GM04504 (cell line): ENCODE measurements at places on chromosomes 3 and 15.
A peak's percentile ranks its signal among the peaks of the same experiment; 100 is the strongest.

DNA sequence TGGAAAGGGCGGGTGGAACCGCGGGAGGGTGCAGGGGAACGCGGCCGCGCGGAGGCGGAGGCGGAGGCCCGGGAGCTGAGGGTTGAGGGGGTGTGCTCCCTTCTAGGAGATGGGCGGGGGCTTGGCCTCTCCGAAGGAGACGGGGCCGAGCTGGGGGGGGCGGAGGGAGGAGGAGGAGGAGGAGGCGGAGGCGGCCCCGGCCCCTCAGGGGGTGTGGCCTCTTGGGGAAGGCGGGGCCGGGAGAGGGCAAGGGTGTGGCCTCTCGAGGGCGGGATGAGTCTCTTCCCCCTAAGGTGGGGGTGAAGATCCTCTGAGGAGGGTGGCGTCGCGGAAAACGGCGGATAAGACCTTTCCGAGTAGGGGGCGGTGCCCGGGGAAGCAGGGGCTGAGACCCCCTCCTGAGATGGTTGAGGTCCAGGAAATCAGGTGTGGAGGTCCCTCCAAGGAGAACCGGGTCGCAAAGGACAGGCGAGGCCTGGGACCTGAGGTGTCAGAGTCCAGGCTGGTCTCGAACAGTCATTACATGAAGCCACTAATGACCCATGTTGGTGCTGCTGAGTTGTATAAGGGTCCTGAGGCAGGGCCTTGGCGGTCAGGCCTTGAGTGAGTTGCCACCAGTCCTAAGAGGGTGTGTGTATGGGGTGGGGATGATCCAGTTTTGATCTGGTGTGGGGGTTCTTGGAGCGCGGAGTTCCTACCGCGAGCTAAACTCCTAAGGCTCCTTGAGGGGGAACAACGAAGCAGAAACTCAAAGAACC, 759 bp downstream of the WDR6 start:
- peak; percentile 83 for DNase-seq

DNA sequence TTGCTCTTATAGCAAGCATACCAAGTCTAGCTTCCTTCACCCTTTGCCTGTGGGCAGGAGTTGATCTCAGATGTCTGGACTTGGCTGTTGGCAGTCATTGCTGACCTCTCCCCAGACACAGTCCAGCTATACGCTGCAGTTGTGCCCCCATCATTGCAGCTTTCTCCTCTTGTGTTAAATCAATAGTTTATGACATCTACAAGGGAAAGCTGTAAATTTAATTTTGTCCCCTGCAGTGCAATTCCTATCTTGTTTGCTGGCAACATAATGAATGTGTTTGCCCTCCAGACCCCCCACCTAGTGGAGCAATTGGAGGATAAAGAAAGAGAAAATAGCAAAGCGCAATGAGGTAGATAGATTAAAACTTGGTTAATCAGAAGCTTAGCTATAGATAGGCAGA, 280.2 kb downstream of the LSAMP start:
- no peak for DNase-seq

- DNase-seq = no peak
These were observed 6.2 kb downstream of the HHLA2 start for GRCh38 chr3:108302570-108302969.

DNA sequence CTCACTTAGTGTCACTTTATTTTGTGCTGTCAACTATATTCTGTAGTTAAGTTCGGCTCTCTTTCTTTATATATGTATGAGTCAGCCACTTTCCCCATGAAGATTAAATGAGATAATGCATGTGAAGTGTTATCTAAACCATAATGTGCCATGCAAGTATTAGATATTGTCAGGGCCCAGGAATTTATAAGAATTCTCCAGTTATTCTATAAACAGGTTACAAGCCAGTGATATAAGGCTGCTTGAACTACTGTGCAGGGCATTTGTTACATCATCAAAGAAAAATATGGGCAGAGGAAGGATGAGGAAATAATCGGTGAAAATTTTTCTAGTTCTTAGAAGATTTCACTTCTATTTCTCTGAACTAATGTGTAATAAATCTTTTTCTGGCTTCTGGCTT, 1049.0 kb upstream of the NR2F2 start:
- no peak for DNase-seq

DNA sequence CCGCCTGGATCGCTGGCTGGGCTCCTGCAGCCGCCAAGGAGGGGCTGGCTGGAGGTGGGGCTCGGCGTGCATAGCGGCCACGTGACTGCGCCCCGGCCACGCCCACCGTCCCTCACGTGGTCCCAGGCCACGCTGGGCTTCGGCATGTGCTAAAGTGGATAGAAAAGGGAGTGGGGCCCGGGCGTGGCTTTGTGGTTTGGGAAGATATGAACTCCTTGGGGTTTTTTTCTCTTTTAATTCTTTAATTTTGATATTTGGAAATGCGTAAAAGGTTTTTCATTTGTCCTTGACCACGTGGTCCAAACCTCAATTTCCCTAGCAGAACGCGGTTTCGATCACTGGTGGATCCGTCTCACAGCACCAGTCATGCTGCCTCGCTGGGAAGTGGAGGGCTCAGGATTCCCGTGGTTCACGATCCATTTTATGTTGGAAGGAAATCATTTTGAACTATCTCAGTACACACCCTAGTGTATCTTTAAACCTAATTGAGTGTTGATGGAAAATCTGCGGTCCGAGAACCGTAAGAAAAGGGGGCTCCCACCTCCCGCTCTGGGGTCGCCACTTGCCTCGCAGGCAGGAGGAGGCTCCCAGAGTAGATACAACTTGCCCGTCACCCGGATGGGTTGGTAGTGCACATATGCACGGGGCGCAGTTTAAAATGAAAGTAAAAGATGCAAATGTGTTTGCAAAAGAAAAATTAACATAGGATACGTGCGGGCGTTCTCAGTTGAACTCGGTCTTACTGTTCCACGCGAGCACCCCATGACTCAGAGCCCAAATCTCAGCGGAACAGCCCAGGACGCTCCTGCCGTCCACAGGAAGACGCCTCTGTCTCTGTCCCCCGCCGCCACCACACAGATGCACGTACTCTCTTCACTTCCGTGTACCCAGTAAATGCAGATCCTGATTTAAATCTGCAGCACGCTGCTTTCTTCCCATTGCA, 141.9 kb downstream of the PGPEP1L start:
- no peak for DNase-seq

DNA sequence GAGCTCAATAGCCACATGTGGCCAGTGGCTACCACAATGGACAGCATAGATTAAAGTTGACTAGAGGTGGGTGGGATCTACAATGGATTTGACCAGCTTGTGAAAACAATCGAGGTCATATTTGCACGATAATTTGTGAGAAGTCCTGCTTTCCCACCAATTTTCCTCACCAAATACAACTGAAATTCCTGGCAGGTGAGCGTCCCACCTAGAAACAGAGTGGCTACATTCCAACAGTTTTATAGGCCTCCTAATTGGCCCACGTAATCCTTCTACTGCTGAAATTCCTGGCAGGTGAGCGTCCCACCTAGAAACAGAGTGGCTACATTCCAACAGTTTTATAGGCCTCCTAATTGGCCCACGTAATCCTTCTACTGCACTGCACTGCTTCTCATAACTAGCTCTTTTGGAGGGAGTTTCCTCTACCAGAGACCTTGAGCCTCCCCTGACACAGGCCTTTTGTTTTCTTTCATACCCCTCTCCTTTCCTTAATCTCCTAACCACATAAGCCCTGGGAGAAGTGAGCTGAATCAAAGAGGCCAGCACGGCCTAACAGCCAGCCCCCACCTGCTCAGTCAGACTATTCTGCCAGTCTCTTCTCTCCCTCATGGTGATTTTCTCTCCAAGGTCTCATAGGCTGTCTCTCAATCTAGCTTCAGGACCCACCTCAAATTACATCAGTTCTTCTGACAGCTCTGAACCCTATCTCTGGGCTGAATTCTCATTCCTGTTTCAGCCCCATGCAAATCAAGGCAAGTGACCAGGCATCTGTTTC, 80.2 kb downstream of the BFSP2 start:
- DNase-seq = no peak

DNA sequence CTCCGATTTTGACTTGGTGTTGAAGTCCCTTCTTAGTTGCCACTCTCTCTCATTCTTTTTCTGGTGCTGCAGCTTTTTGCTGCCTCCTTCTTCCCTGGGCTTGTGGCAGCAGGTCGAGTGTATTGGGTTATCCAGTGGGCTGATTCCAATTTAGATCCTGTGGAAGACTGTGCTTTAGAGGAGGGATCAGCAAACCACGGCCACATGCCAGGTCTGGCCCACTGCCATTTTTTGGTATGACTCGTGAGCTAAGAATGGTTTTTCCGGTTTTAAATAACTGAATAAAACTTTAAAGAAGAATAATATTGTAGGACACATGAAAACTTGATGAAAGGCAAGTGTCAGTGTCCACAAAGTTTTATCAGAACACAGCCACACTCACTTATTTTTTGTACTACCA, 330.5 kb downstream of the ROBO2 start:
- DNase-seq = peak; percentile 37

DNA sequence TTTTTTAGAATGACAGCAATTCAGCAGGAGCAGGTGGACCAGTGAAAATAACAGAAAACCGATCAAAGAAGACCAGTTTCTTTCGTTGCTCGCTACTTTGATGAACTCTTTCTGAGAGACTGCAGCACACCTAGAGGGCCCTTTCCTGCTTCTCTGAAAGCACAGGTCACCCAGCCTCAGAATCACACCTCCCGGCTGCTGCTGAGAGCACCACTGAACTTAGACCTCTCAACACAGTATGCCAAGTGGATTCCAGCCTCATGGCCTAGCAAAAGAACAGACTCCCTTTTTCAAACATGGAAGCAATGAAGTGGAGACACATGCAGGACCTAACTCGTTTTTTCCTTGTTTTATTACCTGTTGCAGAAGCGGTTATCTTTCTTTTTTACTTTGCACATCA, 13.9 kb upstream of the APH1B start:
- DNase-seq = no peak
